Activated naive CD4-positive, alpha-beta T cell treated with anti-CD3 and anti-CD28 coated beads, Interleukin-2, amount 50 U/mL, for 72 hours (primary cell): ENCODE measurements at places on chromosomes 5 and 9. TPM values are rescaled to one million over a fixed set of nuclear protein-coding genes. Genes with fewer than 3 reads are reported as not detected.

GRCh38 chr5:66704790-66705425 is 108.7 kb downstream of the MAST4 start:
- DNase-seq: no peak

- no peak for DNase-seq
Observed at GRCh38 chr9:21385131-21385670, at the start of gene IFNA2. Gene IFNA2 (minus strand): TSS chr9:21385398. CDS start chr9:21385329, 69 bp downstream.

GRCh38 chr5:143065185-143065965 is 295.2 kb downstream of the ARHGAP26 start:
- no peak for DNase-seq

- no peak for DNase-seq
Observed at GRCh38 chr5:40315126-40315525, 364.6 kb upstream of the PTGER4 start.

CARTPT gene
- total RNA-seq: not detected

DNA sequence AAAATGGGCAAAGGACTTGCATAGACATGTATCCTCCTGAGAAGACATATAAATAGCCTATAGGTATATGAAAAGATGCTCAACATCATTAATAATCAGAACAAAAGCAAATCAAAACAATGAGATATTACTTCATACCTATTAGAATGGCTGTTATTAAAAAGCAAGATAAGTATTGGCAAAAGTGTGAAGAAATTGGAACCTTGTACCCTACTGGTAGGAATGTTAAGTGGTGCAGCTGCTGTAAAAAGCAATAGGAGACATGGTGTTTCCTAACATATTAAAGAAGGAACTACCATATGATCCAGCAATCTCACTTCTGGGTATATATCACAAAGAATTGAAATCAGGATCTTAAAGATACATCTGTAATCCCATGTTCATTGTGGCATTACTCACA is 69.8 kb upstream of the PRR16 start:
- DNase-seq: no peak

PCDHA13 gene
- not detected for total RNA-seq

- no peak for DNase-seq
Observed at GRCh38 chr5:175025077-175025476, 300.7 kb downstream of the MSX2 start.

DNA sequence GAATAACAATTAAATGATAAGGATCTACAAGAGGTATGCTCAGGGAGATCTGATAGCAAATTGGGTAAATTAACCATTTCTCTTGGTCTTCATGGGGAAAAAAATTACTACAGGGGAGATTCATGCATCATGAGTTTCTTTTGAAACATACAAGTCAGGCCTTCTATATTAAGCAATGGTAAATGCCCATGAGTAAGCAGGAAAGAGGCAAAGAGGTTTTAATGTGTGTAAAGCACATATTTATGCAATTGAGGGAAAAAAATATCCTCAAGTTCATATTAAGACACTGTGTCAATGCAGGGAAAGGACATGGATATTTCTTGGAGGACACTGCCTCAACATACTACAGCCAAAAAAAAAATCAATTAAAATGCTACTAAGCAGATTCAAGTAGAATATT is 73.4 kb upstream of the NR4A3 start:
- no peak for DNase-seq
